ENCODE measurements at places on chromosomes 3 and 15.

DNA sequence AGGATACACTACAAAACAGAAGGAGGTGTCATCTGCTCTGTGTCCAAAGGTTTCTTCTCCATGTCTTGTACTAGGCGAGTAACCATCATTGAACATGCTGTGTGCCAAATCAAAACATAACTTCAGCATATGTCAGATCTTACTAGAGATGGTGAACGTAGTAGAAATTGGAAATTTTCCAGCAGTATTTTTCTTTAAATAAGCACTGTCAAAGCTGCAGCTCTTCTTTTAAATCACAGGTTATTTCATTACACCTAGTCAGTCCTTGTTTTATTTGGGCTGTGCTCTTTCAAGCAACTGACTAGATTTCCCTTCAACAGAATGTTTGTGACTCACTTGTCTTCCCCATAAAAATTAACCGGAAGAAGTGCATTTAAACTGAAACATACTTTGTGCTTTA, 46.5 kb downstream of the MSL2 start:
- DNase-seq, result peak; percentile 5

- no peak for DNase-seq
These were observed 190.1 kb downstream of the FAM43A start for GRCh38 chr3:194875581-194876402.

DNA sequence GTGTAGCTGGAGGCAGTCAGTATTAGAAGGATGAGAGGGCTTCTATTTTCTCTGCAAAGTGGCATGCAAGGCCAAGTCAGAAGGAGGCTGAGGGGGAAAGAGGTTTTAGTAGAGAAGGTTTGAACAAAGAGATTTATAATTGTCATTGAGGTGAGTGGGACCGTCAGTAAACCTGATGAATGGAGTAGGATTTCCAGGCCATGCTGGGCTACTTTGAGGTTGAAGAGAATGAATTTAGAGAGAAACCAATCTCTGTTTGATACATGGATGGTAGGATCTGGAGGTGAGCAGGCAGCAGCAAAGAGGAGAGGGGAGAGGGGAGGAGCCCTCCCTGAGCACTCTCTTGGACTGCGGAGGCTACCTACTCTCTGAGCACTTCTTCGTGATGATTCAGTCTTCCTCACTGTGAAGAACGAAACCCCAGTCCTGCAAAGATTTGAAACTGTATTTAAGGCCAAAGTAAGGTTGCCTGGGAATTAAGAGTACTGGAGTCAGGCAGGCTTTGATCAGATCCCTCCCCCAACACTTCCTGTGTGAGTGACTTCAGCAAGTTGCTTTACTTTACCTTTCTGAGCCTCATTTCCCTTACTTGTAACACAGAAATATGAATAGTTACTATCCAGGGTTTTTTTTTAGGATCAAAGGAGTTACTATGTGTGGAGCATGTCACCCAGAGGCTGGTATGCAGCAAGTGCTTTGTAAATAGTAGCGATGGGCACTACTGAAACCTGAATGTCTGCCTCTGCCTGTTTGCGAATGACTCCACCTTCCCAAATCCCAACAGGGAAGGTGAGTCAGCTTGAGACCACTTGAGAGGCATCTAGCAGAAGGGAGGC, 75.8 kb downstream of the RPL39L start:
- no peak for DNase-seq

DNA sequence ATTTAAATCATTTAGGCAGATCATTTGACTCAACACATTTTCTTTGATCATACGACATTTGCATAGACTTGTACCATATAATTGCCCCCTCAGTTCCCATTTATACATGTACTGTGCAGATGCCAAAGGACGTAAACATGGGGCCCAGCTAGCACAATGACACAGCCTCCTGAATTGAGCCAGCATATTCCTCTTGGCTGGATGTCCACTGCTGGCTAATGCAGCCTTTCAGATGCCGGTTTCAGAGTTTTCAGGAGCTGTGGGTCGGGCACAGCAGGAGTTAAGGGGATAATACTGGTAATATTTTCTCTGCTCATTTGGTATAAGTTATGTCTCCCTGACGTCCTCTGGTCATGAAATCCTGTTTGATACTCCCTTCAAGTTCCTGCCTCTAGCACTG, 39.4 kb downstream of the KAT2B start:
- no peak for DNase-seq

DNA sequence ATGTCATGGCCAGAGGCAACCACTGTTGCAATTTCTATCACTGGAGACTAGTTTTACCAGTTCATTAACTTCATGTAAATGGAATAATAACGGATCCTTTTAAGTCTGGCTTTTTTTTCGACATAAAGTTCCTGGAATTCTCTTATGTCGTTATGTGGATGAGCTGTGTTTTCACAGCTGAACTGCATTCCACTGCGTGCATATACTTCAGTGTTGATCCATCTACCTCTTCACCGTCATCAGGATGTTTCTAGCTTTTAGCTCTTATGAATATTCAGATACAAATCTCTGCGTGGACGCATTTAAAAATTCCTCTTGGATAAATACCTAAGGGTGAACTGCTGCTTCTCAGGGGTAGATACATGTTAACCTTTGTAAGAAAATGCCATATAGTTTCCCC, 15.6 kb upstream of the CYFIP1 start:
- DNase-seq, result no peak

- no peak for DNase-seq
These were observed 68.5 kb downstream of the CHSY1 start for GRCh38 chr15:101183226-101183930.

- no peak for DNase-seq
These were observed 85.2 kb upstream of the CHL1 start for GRCh38 chr3:111143-112069.

GRCh38 chr3:4813909-4814304, 165.3 kb upstream of the BHLHE40 start:
- no peak for DNase-seq

DNA sequence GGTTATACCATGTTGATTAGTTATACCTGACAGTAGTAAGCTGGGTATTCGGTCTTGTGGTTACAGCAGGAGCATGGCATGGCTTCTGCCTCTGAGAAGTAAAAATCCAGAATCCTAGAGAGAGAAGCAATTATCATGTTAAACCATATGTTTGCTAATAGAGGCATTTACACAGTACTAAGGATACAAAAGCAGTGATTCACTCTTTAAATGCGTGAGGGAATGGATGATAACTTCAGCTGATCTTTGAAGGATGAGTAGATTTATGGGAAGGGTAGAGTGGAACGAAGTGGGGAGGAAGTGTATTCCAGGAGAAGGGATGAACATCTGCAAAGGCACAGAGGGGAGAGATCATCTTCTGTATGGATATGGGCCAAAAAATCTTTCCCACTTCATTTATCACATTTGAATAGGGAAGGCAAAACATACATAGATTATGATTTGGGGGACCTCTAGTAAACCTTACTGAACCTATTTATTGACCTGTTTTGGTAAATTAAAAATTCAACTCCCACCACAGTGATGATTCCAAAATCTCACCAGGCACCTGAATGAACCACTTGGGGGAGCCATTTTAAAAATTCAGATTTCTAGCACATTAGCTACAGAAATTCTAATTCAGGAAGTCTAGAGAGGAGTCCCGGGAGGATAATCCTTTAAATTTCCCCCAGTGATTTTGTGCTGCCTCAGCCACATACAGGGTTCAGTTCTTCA, 35.1 kb downstream of the IGSF10 start:
- DNase-seq, result peak; percentile 5

DNA sequence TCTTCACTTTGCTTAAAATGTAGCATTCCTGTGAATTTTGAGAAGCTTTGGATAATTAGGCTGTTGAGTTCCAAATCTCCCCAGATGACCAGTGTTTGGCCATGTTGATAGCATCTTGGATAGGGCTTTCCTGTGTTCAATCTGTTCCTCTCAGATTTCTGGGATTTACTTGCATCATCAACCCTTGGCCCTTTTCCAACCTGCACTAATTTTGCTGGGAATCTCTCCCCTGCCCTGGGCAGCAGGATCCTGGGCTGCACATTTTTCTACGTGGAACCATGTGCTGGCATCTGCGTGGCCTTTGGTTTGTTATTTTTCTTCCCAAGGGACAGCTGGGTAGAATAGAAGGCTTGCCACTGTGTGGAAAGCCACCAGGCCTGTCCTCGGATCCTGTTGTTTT, 75.4 kb upstream of the PLXNA1 start:
- DNase-seq, result no peak

DNA sequence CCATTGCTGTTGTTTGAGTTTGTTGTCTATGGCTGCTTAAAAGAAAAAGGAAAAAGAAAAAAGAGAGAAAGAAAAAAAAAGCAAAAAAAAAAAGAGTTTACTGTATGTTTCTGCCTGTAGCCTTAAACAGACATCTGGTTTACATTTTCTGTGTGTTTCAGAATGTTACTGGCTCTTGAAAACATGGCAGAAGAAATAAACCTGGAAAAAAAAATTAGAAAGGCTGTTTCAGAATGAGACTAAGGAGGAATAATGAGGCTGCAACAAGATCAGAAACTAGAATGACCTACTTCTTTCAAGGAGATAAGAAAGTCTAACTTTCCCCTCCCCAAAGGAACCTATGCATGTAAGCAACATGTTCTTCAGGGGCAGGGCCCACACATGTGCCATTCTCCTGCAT, 292.1 kb downstream of the DIPK2A start:
- no peak for DNase-seq

DNA sequence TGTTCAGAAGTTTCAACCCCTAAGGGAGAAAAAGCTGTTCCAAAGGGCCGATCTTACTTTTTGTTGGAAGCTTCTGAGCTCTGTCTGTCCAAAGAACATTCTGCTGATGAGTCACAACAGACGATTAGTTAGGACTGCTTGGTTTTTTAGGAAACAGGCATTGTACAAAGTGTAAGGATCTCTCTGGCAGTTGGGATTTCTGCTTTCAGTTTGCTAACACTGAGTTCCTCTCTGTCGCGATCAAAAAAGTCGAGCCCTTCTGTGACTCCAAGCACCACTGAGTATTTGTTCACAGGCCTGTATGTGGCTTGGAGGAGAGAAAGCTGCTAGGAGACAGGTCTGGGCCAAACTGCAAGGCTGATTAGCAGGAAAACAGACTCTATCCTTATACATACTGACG, 91.8 kb upstream of the PFN2 start:
- no peak for DNase-seq

DNA sequence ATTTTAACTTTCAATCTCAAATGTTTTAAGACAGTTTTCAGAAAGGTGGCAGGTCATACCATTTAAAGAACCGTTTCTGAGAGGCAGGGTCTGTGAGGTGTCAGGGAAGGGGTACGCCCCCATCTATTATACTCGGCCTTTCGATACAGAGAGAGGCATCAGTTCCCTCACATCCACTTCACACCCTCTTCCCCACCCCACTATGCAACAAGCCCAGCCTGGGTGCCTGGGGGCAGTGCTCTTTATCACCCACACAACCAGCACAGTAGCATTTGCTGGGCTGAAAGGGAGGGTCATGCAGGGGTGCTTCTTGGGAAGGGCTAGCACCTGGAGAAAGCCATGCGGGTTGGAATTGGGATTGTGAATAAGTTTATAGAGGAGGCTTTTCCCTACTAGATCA, 56.0 kb upstream of the KCNMB2 start:
- DNase-seq, result no peak

DNA sequence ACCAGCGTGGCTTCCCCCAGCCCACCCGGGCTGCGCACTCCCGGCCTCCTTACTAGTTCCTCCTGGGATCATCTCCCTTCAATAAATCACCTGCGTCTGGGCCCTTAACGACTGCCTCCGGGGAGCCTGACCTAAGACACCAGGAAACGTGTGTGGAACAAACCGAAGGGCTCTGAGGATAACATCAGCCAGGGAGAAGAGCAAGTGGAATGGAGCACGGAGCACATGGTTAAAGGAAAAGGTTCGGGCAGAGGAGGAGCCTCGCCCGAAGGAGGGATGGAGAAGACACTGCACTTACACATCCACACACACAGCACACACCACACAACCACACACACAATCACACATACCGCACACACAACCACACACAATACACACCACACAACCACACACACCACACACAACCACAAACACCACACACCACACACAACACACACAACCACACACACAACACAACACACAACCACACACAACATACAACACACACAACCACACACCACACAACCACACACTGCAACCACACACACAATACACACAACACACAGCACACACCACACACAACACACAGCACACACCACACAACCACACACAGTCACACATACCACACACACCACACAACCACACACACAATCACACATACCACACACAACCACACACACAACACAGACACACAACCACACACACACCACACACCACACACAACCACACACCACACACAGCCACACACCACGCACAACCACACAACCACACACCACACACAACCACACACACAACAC, 24.7 kb downstream of the CPN2 start:
- no peak for DNase-seq
